ENCODE measurements at places on chromosomes 4 and X.

- DNase-seq = peak; percentile 46
These were observed 119.6 kb downstream of the KLHL13 start for GRCh38 chrX:117996918-117997480.

- DNase-seq = no peak
These were observed 71.3 kb upstream of the STS start for GRCh38 chrX:7076245-7076661.

GRCh38 chrX:116413273-116413672, 23.1 kb upstream of the SLC6A14 start:
- no peak for DNase-seq

- no peak for DNase-seq
These were observed 7.1 kb downstream of the CCDC160 start for GRCh38 chrX:134244043-134244442.

GRCh38 chrX:9651737-9652136, 113.9 kb downstream of the GPR143 start:
- no peak for DNase-seq

DNA sequence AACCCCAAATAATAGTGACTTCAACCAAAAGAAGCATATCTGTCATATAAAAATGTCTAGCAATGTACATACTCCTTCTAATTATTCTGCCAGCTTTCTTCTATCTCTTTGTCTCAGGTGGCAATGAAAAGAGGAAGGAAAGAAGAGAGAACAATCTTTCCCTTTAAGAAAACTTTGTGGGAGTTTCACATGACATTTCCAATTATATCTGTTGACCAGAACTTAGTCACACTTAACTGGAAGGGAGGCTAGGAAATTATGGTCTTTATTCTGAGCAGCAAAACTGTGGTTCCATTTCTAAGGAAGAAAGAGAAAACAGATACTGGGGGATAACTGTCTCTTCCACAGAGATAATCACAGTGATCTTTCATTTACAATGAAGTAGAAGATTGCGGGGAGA, 12.9 kb upstream of the MAOA start:
- no peak for DNase-seq

GRCh38 chrX:97482666-97483300, 599.1 kb downstream of the RPA4 start:
- DNase-seq = no peak

GRCh38 chr4:8121292-8122015, 37.2 kb downstream of the ABLIM2 start:
- no peak for DNase-seq

GRCh38 chr4:40829586-40829985, 79.8 kb downstream of the NSUN7 start:
- DNase-seq = no peak

- DNase-seq = no peak
These were observed at the start of gene DCAF8L2 for GRCh38 chrX:27590044-27590443. DCAF8L2 (plus strand) TSS chrX:27590344; CDS start chrX:27746896, 156,552 bp downstream.

DNA sequence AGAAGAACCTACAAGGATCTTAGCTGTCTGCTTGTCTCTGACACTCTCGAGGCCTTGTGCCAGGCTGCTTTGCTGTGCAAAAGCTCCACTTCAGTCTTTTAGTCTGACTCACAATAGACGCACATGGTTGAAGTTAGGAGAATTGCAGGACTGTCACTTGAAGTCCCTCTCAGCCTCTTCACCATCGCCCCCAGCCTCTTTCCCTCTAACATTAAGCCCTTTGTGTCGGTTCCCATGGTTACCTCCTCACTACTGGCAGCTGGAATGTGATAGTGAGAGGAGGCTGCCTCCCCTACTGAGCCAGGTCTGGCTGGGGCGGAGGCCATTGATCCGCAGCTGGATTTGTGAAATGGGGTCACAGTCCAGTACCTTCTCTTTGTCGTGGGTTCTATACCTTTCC, 201.8 kb downstream of the SOWAHB start:
- no peak for DNase-seq

GRCh38 chr4:59945716-59946115, 1254.4 kb upstream of the ADGRL3 start:
- DNase-seq = no peak

DNA sequence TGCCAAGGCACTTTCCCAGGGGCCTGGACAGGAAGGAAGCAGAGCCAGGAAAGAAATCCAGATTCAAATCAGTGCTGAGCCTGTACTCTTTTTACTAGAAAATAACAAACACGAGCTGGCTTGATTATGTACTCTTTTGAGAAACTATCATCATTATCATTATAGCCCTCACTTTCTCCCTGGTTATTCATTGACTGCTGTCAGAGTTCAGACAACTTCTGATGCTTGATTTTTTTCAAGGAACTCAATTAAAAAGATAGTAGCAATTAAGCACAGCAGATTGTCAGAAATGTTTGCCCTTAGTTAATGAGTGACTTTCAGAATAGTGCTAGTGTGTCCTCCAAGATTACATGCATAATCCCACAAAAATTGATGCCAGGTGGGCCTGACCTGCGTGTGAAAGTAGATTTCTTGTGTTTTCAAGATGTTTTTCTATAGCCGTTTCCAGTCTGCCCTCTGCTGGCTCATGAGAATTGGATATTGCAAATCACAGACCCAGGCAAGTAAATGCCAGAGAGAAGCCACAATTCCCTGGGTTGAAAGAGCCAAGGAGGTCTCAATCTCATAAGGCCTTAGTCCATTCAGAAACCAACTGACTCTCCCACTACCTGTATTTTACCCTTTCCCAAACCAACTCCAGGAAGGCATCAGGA, 14.3 kb upstream of the PNPLA4 start:
- peak; percentile 30 for DNase-seq

GRCh38 chr4:2698504-2698903, 57.6 kb downstream of the TNIP2 start:
- peak; percentile 7 for DNase-seq

DNA sequence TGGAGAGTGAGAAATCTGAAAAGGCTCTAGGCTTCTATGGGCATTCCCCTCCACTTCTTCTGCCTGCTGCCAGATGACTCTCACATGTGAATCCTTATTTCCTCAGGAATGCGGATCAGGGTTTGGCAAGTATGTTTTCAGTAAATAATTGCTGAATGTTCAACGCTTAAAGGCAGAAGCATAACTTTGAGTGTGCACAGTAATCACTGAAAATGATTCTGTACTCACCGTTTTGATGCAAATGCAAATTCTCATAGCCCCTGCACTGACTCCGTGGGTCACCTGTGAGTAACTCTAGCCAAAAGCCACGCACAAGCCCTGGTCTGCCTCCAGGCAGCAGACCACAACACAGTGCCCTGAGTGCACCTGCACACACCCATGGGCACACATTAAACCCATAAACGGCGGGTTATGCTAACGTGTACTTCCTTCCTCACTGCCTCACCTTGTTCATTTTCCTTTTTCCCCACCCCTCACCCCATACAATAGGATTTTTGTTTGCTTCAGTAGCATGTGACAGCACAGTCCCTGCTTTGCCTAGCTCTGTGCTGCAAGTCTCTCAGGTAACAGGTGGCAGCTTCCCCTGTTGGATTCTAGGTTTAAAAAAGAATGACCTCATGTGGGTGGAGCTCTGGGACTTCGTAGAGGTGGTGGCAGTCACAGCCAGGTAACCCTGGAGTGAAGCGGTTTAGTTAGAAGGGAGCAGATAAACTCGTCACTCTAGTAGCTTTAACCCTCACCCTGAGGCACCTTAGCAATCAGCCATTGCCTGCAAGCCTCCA, at the start of gene ARHGEF38:
Gene ARHGEF38 (plus strand): TSS at position 656 of the 782 bp plus-strand sequence. CDS start 146 bp downstream, outside the sequence.
- no peak for DNase-seq

- DNase-seq = no peak
These were observed 64.5 kb downstream of the FTHL17 start for GRCh38 chrX:31007321-31007720.

GRCh38 chrX:86263526-86263925, 115.3 kb downstream of the DACH2 start:
- DNase-seq = no peak

DNA sequence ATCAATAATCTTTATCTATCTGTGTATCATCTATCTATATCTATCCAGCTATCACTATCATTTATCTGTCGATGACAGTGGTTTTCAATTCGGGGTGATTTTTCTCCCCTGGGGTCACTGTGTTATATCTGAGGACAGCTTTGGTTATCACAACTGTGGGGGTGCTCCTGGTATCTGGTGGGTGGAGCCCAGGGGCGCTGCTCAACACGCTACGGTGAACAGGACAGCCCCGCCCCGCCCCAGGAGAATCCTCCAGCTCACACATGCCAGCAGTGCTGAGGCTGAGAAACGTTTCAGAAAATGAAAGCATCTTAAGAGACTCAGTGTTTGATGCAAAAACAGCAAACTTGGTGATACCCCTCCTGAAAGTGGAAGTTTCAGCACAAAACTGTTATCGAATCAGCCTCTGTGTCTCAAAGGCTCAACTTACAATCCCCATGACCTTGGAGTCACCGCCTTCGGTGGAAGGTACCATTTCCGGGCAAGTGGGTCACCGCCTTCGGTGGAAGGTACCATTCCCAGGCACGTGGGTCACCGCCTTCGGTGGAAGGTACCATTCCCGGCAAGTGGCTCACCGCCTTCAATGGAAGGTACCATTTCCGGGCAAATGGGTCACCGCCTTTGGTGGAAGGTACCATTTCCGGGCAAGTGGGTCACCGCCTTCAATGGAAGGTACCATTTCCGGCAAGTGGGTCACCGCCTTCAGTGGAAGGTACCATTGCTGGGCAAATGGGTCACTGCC, 315.3 kb downstream of the DHRSX start:
- DNase-seq = no peak

DNA sequence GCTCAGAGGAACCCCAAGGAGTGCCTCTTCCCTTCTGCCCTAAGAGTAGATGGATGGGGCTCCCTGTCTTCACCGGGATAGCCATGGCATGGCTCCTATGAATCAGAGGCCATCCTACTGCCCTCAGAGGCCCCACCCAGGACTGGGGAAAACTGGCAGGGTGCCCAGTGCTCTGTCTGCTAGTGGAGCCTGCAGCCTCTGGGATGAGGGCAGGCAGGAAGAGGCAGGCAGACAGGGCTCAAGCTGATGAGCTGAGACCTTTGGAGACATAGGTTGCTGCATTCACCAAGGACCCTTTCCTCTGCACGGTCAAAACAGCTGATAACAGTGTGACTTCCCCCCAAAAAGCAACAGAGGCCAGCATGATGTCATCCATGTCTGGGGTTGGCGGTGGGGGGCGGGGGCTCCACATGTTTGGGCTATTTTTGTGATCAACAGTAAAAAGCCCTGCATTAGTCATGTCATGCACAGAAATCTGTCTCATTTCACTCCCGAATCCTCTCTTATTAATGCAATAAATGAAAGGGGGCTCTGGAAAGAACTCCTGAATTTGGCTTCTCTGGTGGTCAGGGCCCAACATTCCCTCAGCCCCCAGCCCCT, 207.6 kb upstream of the MAMLD1 start:
- DNase-seq = no peak

- no peak for DNase-seq
These were observed 55.0 kb upstream of the BMP2K start for GRCh38 chr4:78720994-78721677.
